ENCODE measurements at places on chromosomes 12 and 14.

DNA sequence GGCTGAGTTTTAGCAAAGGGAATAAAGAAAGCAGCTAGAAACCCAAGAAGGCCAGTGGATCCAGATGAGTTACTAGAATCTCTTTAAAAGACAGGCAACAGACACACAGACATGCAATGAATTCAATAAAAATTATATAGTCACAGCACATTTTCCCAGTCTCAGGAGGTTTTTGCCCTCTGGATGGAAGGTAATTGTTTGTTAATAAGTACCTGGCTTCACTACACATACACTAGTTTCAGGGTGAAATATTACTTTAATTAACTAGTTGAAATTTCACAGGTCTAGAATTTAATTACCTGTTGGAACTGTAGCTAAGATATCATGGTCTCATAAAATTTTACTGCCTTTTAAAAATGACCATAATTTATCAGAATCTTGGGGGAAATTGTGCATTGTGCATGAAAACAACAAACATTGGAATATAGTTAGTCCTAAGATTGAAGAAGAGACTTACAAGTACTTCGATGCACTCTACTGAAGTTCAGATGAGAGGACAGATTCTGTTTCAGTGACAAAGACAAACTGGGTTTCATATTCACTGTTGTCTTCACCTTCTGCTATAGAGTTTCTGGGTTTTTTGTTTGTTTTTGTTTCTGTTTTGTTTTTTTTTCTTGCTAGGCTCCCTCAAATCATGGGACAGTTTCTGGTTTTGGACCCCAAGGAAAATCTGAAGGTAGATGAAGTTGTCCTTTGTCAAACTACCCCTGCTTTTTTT lies 277.0 kb upstream of the GARIN6 start:
- no peak for DNase-seq

- DNase-seq = no peak
Measured at GRCh38 chr12:93819050-93819491, 141.9 kb downstream of the CRADD start.

DNA sequence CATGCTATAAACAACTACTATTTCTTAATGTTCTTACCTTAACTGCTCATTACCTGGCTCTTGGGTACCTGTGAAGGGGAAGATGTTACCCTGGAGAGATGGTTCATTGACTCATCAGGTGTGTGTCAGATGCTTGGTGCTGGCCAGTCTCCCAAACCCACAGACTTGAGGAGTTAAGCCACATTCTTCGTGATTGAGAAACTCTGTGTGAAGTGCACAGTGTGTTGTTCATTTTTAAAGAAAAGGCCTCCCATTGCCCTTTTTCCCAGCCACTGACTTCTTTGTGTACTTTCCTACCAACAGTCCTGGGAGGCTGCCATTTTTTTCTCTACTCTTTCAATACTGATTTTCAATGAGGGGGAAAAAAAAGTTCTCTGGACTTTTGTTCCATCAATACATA lies 3.2 kb downstream of the MGST1 start:
- DNase-seq = peak; percentile 99

DNA sequence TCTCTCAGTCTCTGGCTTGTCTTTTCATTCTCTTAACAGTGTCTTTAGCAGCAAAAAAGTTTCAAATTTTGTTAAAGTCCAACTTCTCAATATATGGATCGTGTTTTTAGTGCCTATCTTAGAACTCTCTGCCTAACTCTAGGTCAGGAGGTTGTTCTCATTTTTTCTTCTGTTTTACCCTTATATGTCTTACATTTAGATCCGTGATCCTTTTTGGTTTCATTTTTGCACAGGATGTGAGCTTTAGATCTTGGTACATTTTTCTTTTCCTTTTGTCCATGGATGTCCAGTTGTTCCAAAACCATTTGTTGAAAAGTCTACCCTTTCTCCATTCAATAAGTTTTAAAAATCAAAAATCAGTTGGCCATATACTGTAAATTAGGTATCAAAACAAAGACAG lies 6.8 kb downstream of the VRK1 start:
- no peak for DNase-seq

GRCh38 chr14:29548948-29549370 lies 378.7 kb downstream of the PRKD1 start:
- peak; percentile 64 for DNase-seq

DNA sequence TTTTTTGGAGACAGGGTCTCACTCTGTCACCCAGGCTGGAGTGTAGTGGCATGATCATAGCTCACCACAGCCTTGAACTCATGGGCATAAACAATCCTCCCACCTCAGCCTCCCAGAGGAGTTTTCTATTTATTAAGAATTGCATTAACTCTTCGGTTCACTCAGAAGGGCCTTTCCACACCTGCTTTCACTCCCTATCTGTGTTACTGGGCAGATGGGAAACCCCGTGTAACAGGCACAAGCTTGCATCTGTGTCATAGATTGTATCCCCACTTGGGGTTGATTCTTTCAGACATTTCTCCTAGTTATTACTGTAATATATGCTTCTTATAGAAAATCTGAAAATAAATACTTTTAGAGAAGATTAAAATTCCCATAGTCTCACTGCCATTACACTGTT lies 38.7 kb downstream of the STX2 start:
- no peak for DNase-seq

DNA sequence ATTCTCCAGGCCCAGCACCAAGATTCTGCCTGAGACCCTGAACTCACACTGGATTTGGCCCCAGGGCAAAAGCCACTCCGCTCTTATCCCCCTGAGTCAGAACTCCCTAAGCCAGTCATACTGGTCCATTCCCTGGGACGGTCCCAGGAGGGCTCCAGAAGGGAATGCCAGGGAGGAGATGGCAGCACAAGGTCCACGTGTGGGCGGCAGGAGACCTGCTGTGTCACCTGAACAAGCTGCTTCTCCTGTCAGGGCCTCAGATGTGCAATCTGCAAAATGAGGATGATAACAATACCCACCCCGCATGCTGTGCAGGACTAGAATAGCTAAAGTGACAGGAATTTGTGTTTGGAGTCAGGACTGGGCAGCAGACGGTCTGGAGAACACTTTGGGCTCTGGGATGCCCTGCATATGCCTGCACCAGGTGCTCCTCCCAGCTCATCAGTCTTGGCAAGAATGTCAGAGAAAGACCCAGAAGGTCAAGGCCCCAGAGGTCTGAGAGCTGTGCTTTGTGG lies 40.3 kb downstream of the CMKLR1 start:
- DNase-seq = no peak

DNA sequence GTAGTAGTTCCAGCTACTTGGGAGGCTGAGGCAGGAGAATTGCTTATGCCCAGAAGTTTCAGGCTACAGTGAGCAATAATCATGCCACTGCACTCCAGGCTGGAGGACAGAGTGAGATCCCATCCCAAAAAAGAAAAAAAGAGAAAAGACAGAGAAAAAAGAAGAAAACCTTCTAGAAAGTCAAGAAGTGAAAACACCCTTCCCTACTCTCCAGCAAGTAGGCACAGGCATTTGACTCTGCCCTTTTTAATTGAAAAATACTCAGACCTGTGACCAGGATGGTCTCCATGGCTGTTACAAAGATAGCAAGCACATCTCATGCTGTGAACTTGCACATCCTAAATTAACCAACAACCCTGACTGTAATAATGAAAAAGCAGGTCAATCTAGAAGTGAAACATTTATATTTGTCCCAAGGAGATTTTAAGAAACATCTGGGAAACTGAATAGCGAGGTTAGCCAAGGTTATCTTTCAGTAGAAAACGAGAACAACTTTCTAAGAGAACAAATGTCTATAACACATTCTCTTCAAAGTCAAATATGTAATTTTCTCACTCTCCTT lies 2.0 kb downstream of the TMTC1 start:
- no peak for DNase-seq

DNA sequence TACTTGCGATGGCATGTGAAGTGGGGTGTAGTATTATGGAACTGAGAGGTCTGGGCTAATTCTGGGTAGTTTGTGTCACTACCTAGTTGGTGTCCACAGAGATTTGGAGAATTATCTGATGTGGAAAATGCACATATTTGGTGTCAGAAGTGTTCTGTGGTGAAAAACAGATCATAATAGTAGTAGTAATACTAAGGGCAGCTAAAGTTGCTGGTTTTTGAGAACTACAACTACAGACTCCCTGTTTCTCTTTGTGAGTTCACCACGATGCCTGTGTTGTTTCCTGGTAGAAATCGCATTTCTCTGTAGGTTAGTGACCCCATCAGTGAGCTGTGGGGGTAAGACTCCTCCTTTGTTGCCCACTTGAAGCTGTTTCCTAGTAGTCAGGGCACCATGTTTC lies 206.5 kb downstream of the FUT8 start:
- DNase-seq = no peak

DNA sequence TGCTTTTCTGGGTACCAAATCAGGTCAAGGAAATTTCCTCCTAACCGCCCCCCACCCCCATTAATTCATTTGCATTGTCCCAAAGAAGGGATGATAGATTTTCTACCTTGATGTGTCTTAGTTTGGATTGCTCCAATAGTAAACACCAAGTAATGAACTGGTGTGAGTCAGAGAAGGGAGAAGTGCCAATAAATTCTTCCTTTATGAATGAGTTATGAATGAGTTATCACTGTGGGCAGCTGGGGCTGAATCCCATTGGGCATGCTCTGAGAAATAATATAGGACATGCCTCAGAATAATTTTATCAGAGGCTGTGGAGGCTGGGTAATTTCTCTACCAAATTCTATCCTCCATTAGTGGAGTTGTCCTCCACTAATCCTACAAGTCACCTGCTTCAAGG lies 277.9 kb upstream of the FLRT2 start:
- DNase-seq = peak; percentile 88

GRCh38 chr14:53779301-53779700 lies 177.3 kb downstream of the BMP4 start:
- DNase-seq = no peak

DNA sequence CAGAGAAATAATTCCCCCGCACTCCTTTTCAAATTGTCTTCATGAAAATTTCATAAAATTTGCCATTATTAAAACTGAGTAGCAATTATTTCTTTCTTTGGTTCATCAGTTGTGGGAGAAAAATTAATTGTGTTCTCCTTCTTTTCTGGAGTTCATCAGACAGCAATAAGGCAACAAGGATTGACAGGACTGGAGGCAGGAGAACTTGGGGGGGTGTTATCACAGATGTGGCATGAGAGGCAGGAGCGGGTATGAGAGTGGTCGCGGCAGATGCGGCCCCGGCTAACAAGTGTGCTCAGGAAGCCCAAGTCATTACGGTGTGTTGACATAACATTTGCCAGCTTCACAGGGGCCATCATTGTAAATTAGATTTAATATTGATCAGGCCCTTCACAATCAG lies 306.6 kb upstream of the TMPO start:
- no peak for DNase-seq

GRCh38 chr14:80269353-80269925 lies 58.1 kb upstream of the DIO2 start:
- peak; percentile 59 for DNase-seq

GRCh38 chr14:51653775-51654532 lies 2.2 kb downstream of the FRMD6 start:
- no peak for DNase-seq

- DNase-seq = peak; percentile 55
Measured at GRCh38 chr14:61609191-61609843, 86.0 kb upstream of the HIF1A start.

GRCh38 chr14:100638211-100638855 lies 51.1 kb upstream of the BEGAIN start:
- DNase-seq = no peak

DNA sequence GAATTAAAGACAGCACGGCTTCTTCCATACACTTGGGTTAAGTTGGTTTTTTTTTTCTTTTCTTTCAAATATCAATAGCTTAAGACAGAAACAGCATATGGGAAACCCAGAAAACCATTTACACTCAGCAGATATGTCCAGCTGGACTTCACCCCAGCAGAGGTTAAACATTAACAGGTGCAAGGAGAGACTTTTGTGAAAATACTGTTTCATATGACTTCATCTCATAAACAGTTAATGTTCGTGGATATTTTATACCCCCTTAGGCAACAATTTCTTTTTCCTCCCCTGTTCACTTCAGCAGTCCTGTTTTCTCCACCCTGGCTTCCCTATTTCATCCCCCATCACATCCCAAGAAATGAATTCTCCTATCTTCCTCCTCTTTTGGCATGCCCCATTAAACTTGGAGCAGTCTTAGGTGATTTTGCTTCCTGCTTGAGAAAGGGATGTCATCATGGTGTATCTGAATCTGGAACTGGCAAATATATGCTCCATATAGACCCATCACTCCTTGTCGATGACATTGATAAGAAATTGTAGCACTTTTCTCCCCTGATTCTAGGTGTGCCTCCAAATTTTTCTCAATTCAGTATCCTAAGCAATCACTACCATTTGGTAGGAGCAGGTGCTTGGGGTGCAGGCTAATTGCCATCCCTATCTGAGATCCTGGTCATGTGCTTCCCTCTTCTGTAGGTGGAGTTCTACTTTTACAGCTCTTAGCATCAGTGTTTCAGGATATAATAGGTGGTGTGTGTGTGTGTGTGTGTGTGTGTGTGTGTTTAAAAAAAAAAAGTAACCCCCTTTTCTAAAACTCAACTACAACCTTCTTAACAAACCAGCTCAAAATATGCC lies 67.9 kb downstream of the BMP4 start:
- no peak for DNase-seq

- peak; percentile 92 for DNase-seq
Measured at GRCh38 chr12:50504798-50505674, at the start of gene DIP2B. DIP2B (plus strand) TSS chr12:50504985; CDS start chr12:50505141, 156 bp downstream.

- DNase-seq = no peak
Measured at GRCh38 chr12:92156704-92157395, 11.2 kb upstream of the BTG1 start.

GRCh38 chr12:56724701-56724971 lies 463 bp downstream of the NACA start:
- peak; percentile 18 for DNase-seq

GRCh38 chr14:56248442-56248841 lies 130.2 kb downstream of the PELI2 start:
- no peak for DNase-seq

- no peak for DNase-seq
Measured at GRCh38 chr14:64685371-64686281, 18.6 kb upstream of the PLEKHG3 start.

DNA sequence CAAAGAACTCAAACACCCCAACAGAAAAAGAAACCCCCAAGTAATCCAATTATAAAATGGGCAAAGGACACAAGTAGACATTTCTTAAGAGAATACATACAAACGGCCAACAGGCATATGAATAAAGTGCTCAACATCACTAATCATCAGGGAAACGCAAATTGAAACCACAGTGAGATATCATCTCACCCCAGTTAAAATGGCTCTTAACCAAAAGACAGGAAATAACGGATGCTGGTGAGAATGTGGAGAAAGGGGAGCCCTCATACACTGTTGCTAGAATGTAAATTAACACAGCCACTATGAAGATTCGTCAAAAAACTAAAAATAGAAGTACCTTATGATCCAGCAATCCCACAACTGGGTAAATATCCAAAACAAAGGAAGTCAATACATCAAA lies 52.4 kb downstream of the CLMN start:
- DNase-seq = no peak

DNA sequence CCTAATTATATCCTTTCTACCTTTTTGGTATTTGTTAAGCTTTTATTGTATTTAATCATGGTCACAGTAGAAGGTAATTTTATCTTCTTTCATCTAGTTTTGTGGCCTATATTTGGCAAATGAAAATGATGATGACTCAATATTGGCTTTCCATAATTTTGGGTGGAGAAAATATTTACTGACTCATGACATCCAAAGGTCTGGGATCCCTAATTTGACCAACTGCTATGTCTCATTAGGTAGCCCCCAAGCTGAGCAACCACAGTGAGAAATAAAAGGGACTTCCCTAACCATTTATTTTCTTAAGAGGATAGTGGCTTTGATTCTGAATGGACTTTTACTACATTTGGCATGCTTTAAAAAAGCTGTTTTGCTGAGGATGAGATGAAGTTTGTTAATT lies 289.5 kb downstream of the RMST start:
- DNase-seq = no peak

- no peak for DNase-seq
Measured at GRCh38 chr12:42887657-42888056, 298.1 kb upstream of the PRICKLE1 start.

GRCh38 chr14:28468191-28469151 lies 298.1 kb upstream of the FOXG1 start:
- DNase-seq = peak; percentile 9
